ENCODE measurements at places on chromosomes 4 and X. TPM values are rescaled to one million over a fixed set of nuclear protein-coding genes. Genes with fewer than 3 reads are reported as not detected.
A peak's percentile ranks its signal among the peaks of the same experiment; 100 is the strongest.

DNA sequence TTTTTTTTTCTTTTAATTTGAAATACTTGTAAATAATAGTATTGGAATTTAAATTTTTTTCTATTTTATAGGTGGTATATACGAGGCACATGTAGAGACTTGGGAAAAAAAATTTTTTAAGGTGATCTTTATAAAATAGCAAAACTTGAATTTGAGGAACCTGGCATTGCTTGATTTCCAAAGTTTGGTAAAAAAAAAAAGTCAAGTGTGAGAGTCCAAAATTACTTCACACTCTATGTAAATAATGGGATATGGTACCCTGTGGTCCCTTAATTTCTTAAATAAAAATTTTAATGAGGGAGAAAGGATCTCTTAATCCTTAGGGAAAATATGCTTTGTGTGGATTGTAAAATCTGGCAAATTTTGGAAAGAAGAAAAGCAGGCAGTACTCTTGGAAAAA lies 19.0 kb downstream of the SPRY1 start:
- DNase-seq = no peak

Gene PRKG2
- total RNA-seq = 3.1 TPM

DNA sequence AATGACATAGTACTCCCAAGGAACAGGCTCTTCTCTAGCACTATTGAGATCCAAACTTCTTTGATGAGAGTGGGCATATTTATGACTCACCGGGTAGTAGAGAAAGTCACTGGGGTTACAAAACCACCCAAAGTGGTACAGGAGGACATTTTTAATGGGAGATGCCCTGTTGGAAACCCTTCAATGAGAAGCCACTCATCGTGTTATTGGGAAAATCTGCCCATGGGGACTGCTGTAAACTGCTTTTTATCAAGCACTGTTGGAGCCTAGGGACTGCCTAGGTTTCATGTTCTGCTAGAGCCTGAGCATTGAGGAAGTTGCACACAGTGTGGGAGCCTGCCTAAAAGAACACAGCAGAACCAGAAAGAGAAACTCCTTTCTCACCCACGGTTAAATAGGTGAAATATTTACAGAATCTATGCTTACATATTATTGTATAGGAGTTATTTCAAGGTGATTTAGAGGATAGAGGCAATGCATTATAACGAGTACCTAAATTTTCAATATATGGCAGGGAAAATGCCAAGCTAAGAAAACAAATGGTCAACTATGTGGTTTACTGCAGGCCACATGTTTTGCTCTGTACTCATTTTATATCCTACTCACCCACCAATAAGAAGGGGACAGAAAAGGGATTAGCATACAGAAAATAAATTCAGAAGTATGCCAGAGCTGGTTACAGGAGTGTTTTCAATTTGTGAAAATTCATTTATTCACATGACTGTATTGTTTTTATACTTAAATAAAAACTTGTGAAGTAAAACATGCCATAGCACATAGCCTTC lies 559.1 kb downstream of the FSTL5 start:
- DNase-seq = no peak

DNA sequence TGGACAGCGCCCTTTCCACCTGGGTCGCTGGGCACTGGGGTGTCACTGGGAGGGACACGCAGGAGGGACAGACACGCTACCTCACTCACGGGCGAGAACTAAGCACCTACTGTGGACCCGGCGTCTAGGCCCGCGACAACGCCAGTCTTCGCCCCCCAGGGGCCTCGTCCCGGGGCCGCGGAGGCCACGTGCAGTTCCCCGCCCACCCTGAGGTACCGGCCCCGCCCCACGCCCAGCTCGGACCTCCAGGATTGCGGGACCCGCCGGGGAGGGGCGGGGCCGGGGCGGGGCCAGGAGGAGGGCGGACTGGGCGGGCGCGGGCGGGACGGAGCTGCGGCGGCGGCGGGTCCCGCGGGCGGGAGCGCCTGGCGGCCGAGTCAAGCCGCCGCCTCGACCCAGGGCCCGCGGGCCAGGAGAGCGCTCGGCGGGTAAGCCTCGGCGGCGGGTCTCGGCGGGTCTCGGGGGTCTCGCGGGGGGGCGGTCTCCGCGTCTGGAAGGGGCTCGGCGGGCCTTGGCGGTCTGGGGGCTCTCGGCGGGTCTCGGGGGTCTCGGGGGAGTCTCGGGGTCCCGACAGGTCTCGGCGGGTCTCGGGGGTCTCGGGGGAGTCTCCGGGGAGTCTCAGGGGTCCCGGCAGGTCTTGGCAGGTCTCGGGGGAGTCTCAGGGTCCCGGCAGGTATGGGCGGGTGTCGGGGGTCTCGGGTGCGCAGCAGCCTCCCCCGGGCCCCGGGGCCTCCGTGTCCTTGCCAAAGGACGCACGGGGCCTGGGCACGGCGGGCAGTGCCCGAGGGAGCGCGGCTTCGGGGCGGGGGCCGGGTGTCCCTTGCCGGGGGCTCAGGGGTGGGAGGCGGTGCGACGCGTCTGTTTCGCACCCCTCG lies at the start of gene SH3BP2:
TSS of gene SH3BP2 (plus strand) at position 375 of the 875 bp plus-strand sequence. CDS start 27,533 bp downstream, outside the sequence.
- peak; percentile 98 for DNase-seq

Gene GCNA
- 1.1 TPM for total RNA-seq

Gene NLGN4X
- total RNA-seq = 58.6 TPM

GRCh38 chr4:183304067-183304466 lies 16.0 kb downstream of the CLDN22 start:
- DNase-seq = no peak

DNA sequence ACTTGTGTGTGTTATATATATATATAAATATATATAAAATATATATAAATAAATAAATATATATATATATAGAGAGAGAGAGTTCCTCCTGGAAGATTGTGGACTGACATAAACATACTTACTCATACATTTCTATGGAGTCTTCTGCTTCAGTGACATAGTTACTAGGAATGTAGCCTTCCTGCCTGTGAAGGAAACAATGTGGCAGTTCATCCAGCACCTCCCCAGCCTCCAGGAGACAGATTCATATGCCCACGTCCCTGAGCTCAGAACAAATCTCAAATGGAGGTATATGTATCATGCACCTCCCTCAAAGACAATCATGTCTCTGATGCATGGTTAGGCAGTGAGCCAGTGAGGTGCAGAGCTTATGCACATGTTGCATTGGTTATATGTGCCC lies 11.4 kb upstream of the TIMM8A start:
- no peak for DNase-seq

DNA sequence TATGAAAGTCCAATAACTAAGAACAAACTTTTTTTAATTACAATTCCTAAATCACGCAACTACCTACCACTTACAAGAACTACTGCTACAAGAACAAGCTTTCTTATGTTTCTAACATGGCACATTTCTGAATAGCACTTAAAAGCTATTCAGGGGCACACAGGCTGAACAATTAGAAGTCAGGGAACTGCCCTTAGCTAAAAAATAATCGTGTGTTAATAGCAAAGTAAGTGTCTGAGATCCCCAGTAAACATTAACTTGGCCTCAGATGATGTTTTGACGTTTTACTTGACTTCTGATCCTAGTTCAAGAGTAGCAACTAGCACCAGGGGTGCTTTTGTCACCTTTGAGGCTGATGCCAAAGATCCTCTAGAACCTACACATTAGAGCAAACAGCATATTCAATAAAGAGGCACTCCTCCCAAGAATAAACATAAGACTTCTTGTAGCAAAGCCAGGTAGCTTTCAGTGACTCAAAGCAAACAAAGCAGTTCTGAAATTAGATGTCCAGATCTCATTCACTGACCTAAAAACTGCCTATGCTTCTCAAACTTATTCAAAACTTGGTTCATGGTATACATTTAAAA lies 16.2 kb downstream of the SPOCK3 start:
- DNase-seq = no peak

DNA sequence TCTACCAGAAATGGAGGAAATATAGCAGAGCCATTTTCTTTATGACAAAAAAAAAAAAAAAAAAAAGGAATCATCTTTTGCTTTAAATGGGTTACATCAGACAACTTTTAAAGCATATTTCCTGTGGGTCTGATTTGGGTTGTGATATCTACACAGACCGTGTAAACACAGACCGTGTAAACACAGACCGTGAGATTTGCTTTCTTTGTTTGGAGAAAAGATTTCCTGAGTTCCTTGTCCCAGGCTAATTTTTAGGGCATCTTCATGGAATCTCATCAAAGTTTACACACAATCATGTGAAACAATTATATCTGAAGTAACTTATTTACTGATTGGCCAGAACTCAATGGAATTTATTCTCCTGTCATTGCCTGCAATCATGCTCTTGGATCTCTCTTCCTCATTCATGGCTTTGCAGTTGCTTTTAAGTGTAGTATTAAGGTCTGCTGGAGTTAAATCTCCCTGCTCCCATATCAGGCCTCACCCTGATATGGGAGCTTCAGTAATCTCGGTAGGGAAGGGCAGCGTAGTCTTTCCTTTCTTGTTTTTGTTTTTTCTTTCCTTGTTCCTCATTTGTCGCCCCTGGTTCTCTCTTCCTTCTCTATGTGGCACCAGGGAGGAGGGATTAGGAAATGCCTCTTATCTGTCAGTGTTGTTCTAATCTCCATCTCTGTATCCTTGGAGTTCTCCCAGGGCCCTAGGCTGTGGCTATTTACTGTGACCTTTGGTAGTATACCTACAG lies 248.6 kb upstream of the JADE1 start:
- no peak for DNase-seq

DNA sequence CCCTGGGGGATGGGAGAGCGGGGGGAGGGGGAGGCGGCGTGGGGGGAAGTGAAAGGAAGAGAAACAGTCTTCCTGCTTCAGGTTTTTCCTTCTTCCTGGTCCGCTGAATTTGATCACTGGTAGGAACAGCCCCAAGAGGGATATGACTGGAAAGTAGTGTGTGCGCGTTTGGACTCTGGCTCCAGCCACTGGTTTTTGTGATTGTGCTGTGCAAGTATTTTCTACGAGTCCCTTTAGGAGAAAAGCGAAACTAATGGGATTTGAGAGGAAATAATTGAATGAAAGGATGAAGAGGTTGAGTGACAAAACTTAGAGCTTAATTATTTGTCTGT lies 836 bp downstream of the PRRG1 start:
- DNase-seq = no peak

GRCh38 chr4:151029537-151029936 lies 14.5 kb upstream of the LRBA start:
- no peak for DNase-seq

Gene RPS6KA6
- total RNA-seq = 6.7 TPM

Gene NMU
- 63.5 TPM for total RNA-seq

DNA sequence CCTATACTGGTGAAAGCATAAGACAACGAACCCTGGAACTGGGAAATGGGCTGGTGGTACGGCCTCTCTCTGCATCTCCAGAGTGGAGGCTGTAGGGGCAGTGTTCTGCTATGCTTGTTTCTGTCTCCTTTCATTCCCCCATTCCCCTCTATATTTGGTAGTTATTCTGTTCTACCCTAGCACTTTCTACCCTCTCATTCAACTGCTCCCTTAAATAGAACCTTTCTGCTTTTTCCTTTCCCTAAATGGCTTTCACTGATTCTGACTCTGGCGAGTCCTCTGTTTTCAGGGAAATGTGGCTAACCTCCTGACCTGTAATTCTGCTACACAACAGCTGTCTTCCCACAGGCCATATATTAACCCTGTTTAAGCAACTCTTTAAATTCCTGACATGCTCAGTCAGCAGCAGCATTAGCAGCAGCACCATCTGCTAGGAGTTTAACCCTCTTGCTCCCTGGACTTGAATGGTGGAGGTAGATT lies 94.2 kb downstream of the CXCL13 start:
- DNase-seq = peak; percentile 13

- DNase-seq = no peak
Observed at GRCh38 chr4:10048941-10049697, 27.8 kb upstream of the SLC2A9 start.

Gene GPC3
- total RNA-seq = 81.0 TPM

DNA sequence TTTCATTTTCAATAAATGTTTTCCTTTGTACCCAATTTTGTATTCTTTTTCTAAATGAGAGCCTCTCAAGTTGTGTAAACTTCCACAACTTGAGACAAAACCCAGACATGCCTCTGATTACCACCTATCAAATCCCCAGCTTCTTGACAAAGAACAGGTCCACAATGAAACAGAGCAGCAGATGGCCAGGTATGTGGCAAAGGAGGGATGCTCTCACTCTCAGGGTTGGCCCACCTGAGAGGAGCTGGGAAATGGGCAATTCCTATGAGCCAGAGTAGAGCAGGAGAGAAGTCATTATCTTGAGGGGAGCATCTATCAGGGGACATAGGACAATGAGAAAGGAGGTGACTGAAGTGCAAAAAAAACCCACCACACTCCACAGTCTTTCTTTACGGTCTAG lies 273.5 kb upstream of the FAM241A start:
- DNase-seq = no peak

- no peak for DNase-seq
Observed at GRCh38 chr4:98508829-98509598, 149.4 kb downstream of the TSPAN5 start.

Gene CAPN6
- 0.70 TPM for total RNA-seq

DNA sequence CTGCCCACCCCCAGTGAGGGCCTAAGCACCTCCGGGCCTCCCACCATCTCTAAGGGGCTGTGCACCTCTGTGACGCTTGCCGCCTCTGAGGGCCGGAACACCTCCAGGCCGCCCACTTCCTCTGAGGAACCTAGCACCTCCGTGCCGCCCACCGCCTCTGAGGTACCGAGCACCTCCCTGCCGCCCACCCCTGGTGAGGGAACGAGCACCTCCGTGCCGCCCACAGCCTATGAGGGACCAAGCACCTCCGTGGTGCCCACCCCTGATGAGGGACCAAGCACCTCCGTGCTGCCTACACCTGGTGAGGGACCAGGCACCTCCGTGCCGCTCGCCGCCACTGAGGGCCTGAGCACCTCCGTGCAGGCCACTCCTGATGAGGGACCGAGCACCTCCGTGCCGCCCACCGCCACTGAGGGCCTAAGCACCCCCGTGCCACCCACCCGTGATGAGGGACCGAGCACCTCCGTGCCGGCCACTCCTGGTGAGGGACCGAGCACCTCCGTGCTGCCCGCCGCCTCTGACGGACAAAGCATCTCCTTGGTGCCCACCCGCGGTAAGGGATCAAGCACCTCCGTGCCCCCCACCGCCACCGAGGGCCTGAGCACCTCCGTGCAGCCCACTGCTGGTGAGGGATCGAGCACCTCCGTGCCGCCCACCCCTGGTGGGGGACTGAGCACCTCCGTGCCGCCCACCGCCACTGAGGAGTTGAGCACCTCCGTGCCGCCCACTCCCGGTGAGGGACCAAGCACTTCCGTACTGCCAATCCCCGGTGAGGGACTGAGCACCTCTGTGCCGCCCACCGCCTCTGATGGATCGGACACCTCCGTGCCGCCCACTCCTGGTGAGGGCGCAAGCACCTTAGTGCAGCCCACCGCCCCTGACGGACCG lies 977 bp downstream of the MAGEE1 start:
- peak; percentile 28 for DNase-seq

DNA sequence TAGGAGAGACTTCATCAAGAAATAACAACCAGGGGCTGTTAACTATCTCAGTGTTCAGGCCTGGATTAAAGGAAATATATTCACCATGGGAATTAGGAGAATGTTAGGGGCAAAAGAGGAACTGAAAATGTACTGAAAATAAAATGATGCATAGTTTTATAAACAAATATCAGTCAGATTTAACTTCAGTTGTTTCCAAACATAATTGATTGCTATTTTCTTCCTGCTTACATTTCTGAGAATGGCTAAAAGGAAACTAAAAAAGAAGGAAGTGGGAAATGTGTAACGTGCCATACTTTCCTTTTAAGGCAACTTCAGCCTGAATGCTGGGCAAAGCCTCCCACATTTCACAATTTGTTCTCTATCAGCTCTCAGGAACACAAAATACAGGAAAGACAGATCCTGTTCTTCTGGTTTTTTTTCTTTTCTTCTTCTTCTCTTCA lies 178.1 kb downstream of the MAML3 start:
- DNase-seq = no peak
